ENCODE measurements at places on chromosomes 12 and 14. TPM values are rescaled to one million over a fixed set of nuclear protein-coding genes. Genes with fewer than 3 reads are reported as not detected.

DNA sequence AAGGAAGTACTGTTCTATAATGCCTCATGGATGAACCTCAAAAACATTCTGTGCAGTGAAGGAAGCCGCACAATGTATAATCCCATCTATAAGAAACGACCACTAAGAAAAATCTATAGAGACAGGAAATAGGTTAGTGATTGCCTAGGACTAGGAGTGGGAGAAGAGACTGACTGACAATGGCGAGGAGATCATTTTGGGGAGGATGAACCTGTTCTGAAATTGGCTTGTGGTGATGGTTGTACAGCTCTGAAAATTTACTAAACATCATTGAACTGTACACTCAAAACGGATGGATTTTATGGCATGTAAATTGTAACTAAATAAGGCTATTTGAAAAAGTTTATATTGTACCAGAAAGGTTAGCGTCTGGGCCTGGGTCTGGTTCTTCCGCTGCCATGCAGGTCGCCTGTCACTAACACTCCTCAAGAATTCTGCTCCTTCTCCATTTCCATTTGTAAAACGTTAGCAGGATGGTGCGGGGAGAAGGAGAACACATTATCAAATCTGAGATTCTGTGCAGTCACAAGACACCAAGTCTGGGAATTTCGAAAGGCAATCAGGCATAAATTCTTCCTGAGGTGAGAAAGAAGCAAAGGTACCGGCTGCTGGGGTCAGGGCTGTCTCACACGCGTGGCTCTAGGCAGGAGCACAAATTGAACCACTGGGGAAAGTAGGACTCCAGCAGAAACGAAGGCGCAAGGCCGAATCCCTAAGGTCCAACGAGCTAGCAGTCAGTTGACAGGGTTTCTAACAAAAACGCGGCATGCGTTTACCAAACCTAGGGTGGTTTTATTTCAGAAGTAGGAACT is 845 bp upstream of the COCH start:
- H3K4me3 ChIP-seq = no peak overlapping the region
- peaks cover 15% of the 10 kb centered on the region for H3K4me1 ChIP-seq
- no peak overlapping the region for H3K27ac ChIP-seq
- peaks cover 62% of the 10 kb centered on the region for H3K27me3 ChIP-seq
- no peaks in the 10 kb centered on the region for H3K36me3 ChIP-seq

TMEM30B gene
- total RNA-seq = 9.1 TPM

CLEC4D gene
- total RNA-seq = not detected

- no peaks in the 10 kb centered on the region for H3K36me3 ChIP-seq
- peaks cover 29% of the 10 kb centered on the region for H3K4me1 ChIP-seq
- H3K27ac ChIP-seq = no peak overlapping the region
- H3K4me3 ChIP-seq = peak overlapping the region; percentile 47
- H3K27me3 ChIP-seq = peaks cover 6% of the 10 kb centered on the region
- no peak for DNase-seq
These were observed 46.2 kb upstream of the RIMBP2 start for GRCh38 chr12:130762319-130762675.

DNA sequence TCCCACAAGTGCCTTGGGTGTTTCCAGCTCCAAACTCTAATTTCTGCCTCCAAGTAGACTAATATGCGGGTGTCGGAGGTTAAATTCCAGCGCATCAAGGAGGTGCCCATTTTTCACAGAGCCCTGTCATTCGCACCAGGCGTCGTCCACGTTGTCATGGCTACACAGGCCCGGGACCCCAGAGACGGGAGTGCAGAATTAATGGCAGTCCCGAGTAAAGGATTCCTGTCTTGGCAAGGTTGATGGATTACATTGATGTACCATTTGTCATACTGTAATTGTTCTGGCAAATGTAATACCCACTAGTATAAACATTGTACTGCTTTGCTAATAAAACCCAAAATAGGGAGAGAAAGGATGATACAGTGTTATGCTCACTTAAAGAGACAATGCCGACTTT is 222.9 kb upstream of the MYL2 start:
- H3K4me1 ChIP-seq = no peaks in the 10 kb centered on the region
- no peaks in the 10 kb centered on the region for H3K36me3 ChIP-seq
- no peak overlapping the region for H3K27ac ChIP-seq
- H3K27me3 ChIP-seq = no peaks in the 10 kb centered on the region

KRT75 gene
- total RNA-seq = not detected

DNA sequence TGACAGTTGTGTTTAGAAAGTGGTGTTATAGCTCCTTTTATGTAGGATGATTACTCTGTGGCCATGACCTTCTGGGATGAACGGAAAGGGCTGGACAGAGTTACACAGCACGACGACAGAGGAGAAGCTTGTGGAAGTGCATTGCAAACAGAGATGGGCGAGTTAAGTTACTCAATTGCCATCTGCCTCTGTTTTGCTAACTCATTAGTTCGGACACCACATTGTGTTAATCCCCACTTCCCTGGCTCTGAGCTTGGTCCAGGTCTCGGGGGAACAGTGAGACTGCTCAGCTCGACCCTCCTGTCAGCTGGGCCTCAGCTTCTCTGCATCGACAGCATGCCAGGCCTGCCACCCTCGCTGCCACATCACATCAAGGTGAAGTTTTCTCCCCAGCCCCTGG is 408.0 kb downstream of the ZFP36L1 start:
- no peaks in the 10 kb centered on the region for H3K4me1 ChIP-seq
- no peaks in the 10 kb centered on the region for H3K27me3 ChIP-seq
- no peak overlapping the region for H3K4me3 ChIP-seq
- no peak overlapping the region for H3K27ac ChIP-seq
- DNase-seq = no peak

DNA sequence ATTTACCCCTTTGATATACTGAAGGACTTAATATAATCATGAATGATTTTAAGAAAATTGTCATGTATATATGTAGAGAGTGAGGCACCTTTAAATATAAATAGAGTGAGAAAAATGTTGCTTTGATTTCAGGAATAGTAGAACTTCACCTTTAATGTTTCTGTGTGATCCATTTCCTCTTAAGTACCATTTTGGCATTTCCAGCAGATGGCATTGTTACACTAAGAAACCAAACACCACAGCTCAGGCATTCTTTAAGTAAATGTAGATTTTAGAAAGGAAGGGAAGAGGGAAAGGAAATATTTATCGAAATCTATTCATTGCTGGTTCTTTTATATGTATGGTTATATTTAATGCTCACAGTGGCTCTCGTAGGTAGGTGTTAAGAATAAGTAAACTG is 556.7 kb upstream of the FBXO33 start:
- H3K4me3 ChIP-seq = no peak overlapping the region
- H3K27me3 ChIP-seq = no peaks in the 10 kb centered on the region
- H3K4me1 ChIP-seq = no peaks in the 10 kb centered on the region
- no peak for DNase-seq

FLRT2 gene
- total RNA-seq = not detected

- no peak overlapping the region for H3K27ac ChIP-seq
- H3K36me3 ChIP-seq = no peaks in the 10 kb centered on the region
- no peaks in the 10 kb centered on the region for H3K4me1 ChIP-seq
- no peak for DNase-seq
- H3K27me3 ChIP-seq = no peaks in the 10 kb centered on the region
These were observed 23.1 kb downstream of the PIK3C2G start for GRCh38 chr12:18284386-18284785.

- H3K4me1 ChIP-seq = no peaks in the 10 kb centered on the region
- no peak for DNase-seq
- no peak overlapping the region for H3K27ac ChIP-seq
- H3K4me3 ChIP-seq = no peak overlapping the region
- H3K36me3 ChIP-seq = no peaks in the 10 kb centered on the region
- no peaks in the 10 kb centered on the region for H3K27me3 ChIP-seq
These were observed 181.7 kb downstream of the NPAS3 start for GRCh38 chr14:33120341-33120740.

RFX4 gene
- total RNA-seq = not detected

DNA sequence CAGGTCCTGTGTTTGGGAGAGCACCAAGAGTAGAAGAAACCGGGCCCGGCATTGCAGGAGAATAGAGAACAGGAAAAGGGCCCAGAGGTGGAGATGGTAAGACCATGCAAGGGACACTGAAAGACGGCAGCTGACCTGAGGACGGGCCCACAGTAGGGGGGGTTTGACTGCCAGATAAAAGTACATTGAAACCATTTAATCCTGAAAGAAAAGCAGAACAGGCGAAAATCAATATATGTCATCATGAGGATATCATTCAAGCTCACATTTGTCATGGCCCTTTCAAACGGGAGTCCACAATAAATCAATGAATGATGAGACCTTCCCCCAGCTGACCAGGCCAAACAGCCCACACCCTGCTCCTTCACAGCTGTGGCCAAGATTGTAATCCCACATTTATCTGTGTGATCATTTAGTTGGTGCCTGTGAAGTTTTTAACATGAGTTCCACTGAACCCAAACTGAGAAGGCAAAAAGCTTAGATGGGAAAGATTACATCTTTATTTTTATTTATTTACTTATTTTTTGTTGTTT is 39.5 kb downstream of the E2F7 start:
- no peak for DNase-seq
- no peaks in the 10 kb centered on the region for H3K36me3 ChIP-seq
- H3K4me3 ChIP-seq = no peak overlapping the region
- no peaks in the 10 kb centered on the region for H3K4me1 ChIP-seq
- no peak overlapping the region for H3K27ac ChIP-seq

CD4 gene
- total RNA-seq = 136 TPM

DNA sequence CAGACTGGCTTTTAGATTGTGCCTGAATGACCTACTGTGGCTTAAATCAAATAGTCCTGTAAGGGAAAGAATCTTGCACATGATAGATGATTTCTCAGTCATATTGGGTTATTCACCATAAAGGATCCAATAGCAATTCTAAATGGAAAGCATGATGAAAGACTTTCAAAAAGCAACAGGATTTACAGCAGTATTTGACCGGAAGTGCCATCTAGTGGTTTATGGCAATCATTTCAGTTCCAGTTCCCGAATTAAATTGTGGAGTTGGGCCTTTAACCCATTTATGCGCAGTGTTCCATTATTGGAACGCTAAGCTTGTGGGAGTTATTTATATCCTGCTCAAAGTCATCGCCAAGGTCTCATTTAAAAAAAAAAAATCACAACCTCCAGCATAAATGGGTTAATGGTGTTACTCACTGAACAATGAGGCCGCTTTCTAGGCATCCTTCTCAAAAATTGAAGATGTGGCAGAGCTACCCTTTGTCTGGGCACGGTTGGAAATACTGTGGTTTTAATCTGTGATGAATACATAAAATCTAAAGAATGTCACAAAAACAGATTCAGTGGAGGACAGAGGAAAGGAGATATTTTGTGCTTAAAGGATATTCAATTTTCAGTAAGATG is 60.8 kb upstream of the REP15 start:
- H3K36me3 ChIP-seq = no peaks in the 10 kb centered on the region

DNA sequence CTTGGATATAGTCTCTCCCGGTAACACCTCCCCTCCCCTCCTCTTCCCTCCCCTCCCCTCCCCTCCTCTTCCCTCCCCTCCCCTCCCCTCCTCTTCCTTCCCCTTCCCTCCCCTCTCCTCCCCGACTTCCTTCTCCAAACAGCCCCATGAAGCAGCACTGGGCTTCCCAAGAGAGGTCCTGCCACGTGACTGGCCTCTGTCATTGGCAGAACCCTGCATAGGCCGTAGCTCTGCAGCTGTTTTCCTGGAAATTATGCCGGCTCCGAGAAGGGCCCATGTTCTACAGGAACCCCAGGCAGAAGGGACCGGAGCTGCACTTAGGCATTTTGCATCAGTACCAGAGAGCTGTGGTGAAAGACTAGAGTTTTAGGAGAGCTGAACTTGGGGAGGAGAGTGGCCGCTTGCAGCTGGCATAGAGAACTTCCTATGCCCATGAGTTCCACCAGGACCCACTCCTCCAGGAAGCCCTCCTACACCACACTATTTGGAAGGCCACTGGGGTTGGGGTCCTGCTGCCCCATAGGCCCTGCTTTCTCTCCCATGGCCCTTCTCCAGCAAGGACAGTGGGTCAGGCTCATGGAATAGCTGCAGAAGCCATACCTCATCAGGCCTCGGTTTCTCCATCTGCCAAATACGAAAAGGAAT is 5.1 kb upstream of the TNFAIP2 start:
- H3K4me3 ChIP-seq = no peak overlapping the region
- H3K36me3 ChIP-seq = no peaks in the 10 kb centered on the region
- DNase-seq = no peak
- H3K27me3 ChIP-seq = peaks cover 28% of the 10 kb centered on the region
- H3K4me1 ChIP-seq = peaks cover 30% of the 10 kb centered on the region

DNA sequence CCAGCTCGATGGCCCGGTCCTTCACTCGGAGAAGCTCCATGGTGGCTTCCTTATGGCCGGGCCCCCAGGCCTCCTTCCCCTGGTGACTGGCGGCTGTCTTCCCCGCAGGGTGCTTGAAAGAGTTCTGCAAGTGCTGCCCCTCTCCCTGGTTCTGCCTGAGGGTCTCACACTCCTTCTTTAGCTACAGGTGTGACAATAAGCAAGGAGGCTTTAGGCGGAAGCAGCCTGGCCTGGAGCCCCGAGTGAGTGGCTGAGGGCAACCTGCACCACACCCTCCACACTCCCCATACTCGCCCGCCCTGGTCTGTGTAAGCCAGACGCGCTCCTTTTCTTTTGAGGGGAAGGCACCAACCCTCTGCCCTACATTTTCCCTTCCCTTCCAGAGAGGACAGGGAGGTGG is 62.5 kb upstream of the GPR68 start:
- no peaks in the 10 kb centered on the region for H3K27me3 ChIP-seq
- H3K27ac ChIP-seq = no peak overlapping the region
- no peak for DNase-seq
- H3K4me1 ChIP-seq = peaks cover 49% of the 10 kb centered on the region

- H3K4me3 ChIP-seq = no peak overlapping the region
- peaks cover under 1% of the 10 kb centered on the region for H3K27me3 ChIP-seq
- no peak for DNase-seq
- H3K4me1 ChIP-seq = no peaks in the 10 kb centered on the region
- H3K36me3 ChIP-seq = no peaks in the 10 kb centered on the region
- no peak overlapping the region for H3K27ac ChIP-seq
These were observed 22.4 kb downstream of the ASPG start for GRCh38 chr14:104107611-104108569.

DNA sequence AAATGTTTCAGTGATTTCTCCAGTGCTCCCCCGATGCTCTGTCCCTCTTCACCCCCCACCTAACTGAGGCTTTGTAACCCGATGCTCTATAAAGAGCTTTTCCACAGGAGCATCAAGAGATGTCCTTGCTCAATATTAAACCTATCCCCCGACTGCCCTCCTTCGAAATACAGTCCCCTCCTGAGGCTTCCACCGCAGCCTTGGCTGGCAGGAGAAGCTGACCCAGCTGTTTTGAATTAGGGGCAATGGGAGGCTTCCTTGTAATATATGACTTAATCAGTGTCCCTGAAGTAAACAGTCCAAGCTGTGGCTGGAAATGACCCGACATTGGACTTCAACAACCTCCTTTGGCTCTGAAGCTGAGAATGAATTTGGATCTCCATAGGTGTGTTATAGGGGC is 62.4 kb downstream of the TMEM30B start:
- no peak overlapping the region for H3K27ac ChIP-seq
- H3K4me1 ChIP-seq = no peaks in the 10 kb centered on the region
- H3K36me3 ChIP-seq = no peaks in the 10 kb centered on the region

GRCh38 chr14:104592785-104593184 is 11.8 kb downstream of the TMEM179 start:
- H3K27ac ChIP-seq = no peak overlapping the region
- DNase-seq = no peak
- H3K4me1 ChIP-seq = no peaks in the 10 kb centered on the region
- no peaks in the 10 kb centered on the region for H3K27me3 ChIP-seq
